ENCODE measurements at places on chromosomes 1 and 21.

GRCh38 chr21:20649231-20649630, 349.0 kb upstream of the NCAM2 start:
- no peak for DNase-seq

DNA sequence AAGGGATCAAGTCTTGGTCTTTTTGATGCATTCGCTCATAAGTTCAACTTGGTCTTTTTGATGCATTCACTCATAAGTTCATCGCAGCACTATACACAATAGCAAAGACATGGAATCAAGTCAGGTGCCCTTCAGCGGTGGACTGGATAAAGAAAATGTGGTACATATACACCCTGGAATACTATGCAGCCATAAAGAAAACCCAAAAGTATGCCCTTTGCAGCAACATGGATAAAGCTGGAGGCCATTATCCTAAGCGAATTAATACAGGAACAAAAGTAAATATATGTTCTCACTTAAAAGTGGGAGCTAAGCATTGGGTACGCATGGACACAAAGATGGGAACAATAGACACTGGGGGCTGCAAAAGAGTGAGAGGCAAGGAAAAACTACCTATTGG, 29.8 kb upstream of the FOXE3 start:
- no peak for DNase-seq

GRCh38 chr1:97424209-97424608, 496.6 kb downstream of the DPYD start:
- no peak for DNase-seq

DNA sequence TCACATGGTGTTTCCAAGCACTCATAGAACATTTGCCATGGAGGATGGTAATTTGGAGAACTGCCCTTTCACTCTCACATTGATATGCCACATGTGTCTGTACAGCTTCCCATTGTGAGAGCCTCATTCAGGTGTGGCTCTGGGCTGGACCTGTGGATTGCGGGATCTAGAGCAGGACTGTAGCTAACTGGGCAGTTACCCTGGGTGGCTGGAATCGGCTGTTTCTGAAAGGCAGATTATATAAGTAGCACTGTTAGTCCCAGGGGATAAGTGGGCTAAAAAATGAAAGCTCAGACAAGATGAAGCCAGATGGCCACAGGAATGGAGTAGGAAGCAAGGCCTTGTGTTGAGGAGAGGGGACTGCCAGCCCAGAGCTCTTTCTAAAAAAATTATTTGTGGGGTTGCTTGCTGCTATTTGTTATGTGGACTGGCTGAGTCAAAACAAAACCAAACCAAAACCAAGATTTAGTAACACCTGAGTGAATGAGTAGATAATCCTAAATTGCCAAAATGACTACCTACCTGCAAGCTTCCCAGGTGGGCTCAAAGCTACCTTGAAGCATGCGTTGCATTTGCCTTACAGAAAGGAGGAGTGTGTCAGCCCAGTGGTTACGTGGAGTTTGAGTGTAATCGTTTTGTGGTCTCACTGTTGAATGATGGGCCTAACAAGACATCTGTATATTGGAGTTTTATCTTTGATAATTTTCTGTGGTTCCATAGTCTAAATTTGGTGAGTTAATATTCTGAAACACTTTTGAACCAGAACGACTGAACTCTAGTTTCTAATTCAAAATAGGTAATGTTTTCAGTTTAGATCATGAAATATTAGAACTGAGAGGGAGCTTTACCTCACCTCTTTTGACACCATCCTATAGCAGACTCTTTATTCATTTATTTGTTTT, 58.0 kb downstream of the SDCCAG8 start:
- DNase-seq: no peak
